Sigmoid colon (tissue), 7 donors: ENCODE measurements at places on chromosomes 6 and 20. TPM values are rescaled to one million over a fixed set of nuclear protein-coding genes. Genes with fewer than 3 reads are reported as not detected.
A peak's percentile ranks its signal among the peaks of the same experiment; 100 is the strongest.

DNA sequence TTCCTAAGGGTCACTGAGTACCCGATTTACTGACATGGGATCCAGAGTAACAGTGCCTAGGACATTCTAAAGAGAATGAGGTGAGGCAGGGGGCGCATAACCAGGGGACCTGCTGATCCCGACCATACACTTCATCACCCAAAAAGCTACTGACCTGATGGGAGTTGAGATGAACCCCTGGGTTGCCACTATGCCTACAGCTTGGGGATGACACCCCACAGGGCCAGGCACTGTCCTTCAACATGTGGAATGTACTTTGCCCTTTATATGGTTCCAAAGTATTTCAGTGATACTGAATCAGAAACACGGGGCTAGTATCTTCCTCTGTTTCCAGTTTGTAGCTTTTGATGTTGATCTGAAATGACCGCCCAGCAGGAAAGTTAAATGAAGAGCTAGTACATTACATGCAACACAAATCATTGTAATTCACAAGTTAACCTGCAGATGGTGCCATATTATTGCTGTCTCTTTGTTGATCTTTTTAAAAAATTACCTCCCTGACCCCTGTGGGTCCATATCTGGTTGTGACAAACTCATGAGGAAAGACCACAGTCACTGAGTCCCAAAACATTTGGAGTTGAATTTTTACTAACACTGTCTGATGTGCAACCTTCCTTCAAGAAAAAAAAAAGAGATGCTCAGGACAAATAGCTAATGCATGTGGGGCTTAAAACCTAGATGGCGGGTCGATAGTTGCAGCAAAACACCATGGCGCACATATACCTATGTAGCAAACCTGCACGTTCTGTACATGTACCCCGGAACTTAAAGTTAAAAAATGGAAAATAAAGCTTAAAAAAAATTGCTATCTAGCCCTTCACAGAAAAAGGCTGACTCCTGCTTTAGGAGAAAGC lies 42.7 kb upstream of the GCNT2 start:
- no peak for DNase-seq

GRCh38 chr6:76004202-76004601 lies 68.3 kb downstream of the IMPG1 start:
- DNase-seq = no peak

GRCh38 chr6:31268836-31269235 lies 3.1 kb downstream of the HLA-C start:
- DNase-seq = no peak

- peak; percentile 89 for DNase-seq
Observed at GRCh38 chr6:68634726-68635411, at the start of gene ADGRB3. ADGRB3 (plus strand) TSS chr6:68635282; CDS start chr6:68638676, 3,394 bp downstream.

GRCh38 chr6:138403324-138403800 lies 661 bp upstream of the HEBP2 start:
- peak; percentile 71 for DNase-seq

DNA sequence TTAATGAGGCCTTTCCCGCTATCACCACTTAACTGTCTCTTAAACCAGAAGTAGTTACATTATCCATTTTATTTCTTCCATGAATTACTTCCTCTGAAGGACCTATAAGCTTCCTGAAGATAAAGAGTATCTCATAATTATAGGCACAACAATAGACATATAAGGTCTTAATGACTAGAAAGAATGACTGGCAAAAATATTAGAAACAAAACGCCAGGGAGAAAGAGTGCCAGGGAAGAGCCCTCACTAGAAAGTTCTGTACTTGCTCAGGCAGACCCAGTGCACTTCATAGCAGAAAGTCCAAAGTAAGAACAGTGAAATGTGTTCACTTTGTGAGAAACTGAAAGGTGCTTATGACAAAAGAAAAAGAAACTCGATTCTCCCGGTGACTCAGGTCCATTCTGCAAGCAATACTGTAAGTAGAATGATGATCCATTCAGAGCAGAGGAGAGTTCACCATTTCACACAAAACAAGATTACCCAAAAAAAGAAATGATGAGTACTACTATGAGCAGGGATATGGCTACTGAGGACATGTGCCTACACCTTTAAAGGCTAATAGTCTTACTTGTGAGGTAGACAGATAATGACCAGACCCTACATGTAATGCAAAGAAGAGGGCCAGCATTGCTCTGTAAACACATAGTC lies 5.5 kb downstream of the ZNF334 start:
- no peak for DNase-seq

- no peak for DNase-seq
Observed at GRCh38 chr20:16048876-16049275, 524.4 kb downstream of the KIF16B start.

DNA sequence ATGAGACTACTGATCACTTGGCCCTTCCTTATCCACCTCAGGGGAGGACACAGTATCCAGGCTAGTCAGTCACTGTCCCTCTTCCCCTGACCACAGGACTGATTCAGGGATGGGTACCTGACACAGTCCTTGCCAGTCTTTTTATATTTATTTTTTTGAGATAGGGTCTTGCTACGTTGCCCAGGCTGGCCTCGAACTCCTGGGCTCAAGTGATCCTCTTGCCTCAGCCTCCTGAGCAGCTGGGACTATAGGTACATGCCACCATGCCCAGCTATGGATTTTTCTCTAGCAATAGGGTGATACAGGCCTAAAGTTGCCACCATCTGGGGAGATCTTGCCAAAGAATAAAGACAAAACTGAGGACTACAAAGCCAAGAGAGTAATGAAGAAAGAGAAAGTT lies 10.2 kb downstream of the TUBB2B start:
- no peak for DNase-seq

DNA sequence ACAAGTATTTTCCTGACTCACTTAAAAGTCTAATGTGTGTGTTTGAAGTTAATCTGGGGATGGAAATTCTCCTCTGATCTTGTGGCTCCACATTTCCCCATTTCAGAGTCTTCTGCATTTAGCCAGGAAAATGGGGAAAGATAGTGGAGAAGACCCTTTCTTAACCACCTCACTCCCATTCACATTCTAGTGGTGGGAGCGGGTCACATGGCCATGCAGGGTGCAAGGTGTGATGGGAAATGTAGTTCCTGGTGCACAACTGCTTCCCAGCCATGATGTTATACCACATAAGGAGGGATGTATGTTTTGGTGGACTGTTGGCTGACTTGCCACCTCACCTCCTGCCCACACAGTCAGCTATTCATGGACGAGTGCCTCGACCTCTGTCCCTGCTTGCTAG lies 61.8 kb downstream of the BANF2 start:
- no peak for DNase-seq

DNA sequence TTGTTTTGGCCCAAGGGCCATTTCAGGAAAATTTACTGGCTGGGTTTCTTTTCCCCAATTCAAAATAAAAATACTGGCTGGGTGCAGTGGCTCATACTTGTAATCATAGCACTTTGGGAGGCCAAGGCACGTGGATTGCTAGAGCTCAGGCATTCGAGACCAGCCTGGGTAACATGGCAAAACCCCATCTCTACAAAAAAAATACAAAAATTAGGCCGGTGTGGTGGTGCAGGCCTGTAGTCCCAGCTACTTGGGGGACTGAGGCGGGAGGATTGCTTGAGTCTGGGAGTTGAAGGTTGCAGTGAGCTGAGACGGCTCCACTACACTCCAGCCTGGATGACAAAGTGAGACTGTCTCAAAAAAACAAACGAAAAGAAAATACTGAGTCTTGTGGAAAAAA lies 60.0 kb downstream of the NINL start:
- no peak for DNase-seq

DNA sequence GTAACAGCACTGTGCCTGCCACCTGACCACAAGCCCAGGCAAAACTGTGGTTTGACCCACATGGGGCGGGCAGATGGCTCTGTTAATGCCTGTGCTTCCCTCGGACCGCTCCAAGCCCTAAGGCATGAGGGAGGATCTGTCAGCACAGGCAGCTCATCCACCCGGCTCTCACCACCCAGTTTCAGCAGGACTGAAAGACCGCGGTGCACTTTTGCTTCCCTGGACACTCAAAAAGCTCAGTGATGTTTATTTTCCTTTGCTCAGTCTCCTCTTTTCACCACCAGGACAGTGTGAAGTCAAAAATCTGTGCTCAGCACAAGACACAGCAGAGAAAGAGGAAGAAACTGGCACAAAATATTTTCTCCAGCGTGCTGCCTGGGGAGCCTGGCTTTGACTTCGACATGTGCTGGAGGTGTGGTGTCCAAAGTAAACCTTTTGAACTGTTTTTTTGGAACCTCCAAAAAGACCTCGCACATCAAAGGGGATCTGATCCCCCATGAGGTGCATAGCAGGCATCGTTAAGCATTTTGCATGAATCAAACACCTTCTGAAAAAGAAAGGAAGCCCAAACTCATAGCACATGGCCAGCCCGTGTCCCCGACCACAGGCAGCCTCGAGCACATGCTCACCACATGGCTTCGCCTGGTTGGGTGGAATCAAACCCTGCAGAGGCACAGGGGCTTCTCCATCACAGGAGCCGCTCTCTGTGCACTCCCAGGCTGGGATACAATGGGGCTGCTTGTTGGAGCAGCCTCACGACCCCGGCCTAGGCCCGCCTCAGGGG lies 441.7 kb upstream of the JARID2 start:
- no peak for DNase-seq

DNA sequence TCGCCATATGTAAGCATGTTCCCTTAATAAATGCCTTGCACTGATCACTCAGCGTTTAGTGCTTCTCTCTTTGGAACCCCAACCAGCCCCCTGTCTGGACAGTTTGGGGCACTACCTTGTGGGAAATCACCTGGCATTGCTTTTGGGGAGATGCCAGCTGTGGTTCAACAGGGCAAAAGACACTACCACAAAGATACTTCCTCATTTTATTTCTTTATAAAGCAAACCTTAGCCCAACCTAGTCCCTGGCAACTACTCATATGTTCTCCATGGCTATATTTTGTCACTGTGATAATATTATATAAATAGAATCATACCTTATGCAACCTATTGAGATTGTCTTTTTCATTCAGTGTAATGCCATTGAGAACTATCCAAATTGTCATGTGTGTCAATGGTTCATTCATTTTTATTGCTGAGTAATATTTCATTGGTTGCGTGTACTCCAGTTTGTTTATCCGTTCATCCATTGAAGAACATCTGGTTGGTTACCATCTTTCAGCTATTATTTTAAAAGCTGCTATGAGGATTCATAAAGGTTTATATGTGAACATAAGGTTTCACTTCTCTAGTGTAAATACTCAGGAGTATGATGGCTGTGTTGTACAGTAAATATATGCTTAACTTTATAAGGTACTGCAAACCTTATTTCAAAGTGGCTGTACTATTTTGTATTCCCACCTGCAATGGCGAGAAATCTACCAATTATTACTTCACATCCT lies 114.8 kb downstream of the MOXD1 start:
- no peak for DNase-seq

DNA sequence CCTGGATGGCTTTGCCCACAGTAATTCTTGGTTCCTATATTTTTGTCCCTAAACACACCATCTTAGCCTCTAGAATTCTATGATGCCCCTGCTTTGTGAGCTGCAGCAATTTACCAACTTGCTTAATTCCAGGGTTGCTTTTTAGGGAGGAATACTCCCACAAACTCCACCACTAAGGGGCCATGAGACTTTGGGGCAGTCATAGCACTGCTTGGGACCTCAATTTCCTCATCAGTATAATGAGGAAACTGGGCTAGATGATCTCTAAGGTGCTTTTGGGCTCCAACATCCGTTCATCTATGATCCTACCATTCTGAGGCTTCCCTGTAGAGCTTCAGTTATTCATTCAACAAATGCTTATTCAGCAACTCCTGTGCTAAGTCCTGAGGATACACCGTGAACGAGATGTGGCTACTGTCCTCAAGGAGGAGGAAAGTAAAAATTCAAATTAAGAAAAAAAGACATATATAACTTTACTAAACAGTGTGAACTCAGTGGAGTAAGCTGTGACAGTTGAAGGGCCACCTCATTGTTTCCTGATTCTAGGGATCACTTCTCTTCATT lies 75.3 kb downstream of the PRDM1 start:
- DNase-seq = no peak

DNA sequence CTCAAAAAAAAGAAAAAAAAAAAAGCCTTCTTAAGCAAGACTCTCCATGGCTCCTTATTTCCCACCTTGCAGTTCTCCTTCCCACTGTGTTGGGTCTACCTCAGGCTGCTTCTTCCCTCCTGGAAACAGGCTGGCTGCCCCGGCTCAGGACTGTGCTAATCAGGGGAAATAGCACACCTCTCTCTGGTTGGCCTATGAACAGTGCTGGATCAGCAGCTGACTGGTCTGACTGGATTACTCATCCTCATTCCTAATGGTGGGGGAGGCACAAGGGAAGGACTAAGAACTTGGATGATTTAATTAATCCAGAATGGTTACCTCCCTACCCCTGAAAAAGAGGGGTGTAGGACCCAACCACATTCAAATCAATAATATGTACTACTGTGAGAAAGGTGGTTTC lies 3.9 kb upstream of the SRSF3 start:
- no peak for DNase-seq

- no peak for DNase-seq
Observed at GRCh38 chr6:161869491-161869890, 595.6 kb upstream of the AGPAT4 start.

SSTR4 gene
- not detected for total RNA-seq

APMAP gene
- 25.7 TPM for total RNA-seq

ECT2L gene
- not detected for total RNA-seq

WFDC10B gene
- total RNA-seq = not detected

PNLDC1 gene
- total RNA-seq = 1.1 TPM

COL21A1 gene
- 21.6 TPM for total RNA-seq
